ENCODE measurements at places on chromosomes 7 and 10.

DNA sequence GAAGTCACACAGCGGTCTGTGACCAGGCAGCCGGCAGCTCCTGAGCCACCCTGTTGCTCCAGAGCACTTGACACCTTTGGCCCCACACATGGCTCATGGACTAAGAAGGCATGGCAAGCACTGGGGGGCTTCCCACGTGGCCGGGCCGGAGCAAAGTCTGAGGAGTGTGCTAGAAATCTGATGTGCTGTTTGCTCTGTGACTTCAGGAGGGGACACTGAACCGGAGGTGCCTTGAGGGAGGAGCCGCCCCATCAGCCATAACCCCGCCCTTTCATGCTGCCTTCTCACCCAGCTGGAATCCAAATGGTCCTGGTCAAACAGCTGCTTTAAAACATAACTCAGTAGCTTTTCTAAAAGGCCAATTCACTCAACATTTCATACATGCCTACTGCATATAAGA lies 33.5 kb downstream of the PROSER2 start:
- DNase-seq = no peak

GRCh38 chr10:77043420-77043763 lies 594.2 kb downstream of the KCNMA1 start:
- DNase-seq = no peak

DNA sequence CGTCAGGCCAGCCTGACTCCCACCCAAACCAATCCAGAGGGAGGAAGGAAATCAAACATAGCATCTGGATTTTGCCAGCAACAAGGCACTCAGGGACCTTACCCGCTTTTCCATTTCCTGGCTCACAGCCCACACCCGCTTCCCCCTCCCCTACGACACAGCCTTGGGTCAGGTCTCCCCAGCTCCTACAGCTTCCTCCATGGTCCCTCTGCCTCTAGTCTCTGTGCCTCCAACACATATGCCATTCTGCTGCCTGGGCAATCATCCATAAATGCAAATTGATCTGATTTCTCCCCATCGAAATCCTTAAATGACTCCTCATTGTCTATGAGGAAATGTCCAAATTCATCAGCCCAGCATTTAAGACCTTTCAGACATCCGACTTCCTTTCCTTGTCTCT lies 53.2 kb upstream of the CUX1 start:
- no peak for DNase-seq

GRCh38 chr10:31803606-31804351 lies 124.9 kb downstream of the ARHGAP12 start:
- DNase-seq = no peak

DNA sequence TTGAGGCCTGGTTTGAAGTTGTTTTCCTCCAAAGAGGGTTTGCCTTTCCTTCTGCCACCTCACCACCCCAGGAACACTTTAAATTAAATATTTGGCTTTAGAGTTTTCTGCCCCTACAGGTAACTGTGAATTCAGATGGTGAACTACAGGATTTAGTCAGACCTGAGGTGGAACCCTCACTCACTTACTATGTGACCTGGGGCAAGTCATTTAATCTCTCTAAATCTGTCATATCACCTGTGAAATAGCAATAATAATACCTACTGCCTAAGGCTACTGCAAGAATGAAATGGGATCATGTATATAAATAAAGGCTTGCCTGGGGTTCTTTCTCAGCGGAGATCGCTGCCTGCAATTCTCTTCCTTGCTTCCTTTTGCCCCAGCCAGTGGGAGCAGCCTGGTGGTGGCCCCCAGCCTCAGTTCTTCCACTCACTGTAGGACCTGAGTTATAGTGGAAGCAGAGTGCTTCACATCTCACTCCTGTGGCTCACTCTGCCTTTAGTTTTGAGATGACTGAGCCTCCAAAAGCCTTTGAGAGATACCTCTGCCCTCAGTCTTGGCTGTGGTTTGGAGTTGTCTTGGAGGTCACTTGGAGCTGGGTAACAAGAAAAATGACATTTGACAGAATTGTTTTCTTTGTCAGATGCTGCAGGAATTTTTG lies 6.1 kb upstream of the ANKRD2 start:
- no peak for DNase-seq

GRCh38 chr10:124994573-124995473 lies 52.9 kb downstream of the ZRANB1 start:
- no peak for DNase-seq

DNA sequence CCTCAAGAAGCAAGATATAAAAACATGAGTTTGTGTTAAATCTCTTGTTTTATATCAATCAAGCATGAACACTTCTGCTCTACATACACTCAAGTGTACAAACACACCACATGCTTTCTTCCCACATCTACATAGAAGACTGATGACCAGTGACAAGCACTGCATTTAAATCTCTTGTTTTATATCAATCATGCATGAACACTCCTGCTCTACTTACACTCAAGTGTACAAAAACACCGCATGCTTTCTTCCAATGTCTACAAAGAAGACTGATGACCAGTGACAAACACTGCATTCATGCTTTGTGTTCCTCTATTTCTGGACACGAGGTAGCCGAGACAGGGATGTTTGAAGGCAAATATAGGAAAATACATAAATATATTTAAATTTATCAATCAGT lies 642.0 kb upstream of the PFKP start:
- DNase-seq = no peak

DNA sequence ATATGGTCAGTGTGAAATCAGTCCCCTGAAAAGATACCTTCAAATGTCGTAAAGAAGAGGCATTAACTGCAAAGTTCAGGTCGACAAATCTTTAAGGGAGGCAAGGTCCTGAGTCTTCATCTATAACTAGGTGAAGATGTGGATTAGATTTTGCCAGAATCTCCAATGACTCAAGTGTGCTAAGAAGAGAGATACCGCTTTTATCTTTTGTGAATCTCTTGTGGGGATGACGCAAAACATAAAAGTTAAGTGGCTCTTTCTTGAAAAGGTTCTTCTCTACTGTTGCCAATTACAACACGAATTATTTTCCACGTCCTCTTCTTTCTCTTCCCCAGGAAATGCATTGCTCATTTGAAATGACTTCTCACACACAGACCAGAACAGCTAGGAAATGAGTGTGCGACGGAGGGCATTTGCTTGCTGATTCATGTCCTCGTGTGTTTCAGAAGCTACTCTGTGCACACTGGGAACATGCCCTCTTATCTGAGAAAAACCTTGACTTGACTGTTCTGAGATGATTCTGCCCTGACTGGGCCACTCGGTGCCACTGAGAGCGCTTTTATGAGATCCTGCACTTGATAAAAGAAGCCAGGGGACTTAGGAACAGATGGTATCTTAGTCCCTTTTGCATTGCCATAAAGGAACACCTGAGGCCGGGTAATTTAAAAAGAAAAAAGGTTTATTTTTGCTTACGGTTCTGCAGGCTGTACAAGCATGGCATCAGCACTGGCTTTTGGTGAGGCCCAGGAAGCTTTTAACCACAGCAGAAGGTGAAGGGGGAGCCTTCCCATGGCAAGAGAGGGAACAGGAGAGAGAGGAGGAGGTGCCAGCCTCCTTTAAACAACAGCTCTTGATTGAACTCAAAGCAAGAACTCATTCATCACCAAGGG lies 169.5 kb upstream of the PFKP start:
- no peak for DNase-seq

DNA sequence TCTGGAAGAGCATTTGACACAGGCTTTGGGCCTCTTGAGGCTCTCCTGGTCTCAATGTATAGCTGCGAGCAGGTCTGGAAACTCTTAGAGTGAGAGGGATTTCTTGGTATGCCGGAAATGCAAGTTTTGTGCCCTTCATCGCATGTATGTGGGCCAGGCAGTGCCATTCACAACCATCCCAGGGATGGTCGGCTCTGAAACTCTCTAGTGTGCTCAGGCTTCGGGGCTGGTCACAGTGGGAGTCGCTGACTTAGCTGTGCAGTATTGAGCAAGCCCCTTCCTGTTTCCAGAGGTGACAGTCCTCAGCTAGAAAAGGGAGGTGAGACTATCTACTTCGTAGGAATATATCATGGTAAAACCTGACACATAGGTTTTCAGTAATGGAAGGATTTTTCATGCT lies 2.0 kb upstream of the AOAH start:
- DNase-seq = no peak

- no peak for DNase-seq
Measured at GRCh38 chr10:121838931-121839330, 88.9 kb downstream of the ATE1 start.

DNA sequence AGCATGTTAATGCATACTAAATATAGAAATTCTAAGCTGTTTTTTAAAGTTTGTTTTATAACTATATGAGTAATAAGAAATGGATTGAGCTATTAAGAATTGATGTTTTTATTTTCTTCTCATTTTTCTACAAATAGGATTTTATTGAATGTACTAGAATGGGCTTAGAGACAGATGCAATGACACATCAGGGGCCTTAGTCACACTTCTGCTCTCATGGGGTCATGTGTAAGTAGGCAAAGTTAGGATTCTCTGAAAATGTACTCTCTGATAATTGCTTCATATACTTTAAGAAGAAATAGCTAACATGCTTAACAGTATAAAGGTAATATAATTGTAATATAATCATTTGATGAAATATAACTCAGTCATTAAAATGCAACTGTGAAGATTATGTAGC lies 154.6 kb downstream of the ZNF438 start:
- DNase-seq = no peak

DNA sequence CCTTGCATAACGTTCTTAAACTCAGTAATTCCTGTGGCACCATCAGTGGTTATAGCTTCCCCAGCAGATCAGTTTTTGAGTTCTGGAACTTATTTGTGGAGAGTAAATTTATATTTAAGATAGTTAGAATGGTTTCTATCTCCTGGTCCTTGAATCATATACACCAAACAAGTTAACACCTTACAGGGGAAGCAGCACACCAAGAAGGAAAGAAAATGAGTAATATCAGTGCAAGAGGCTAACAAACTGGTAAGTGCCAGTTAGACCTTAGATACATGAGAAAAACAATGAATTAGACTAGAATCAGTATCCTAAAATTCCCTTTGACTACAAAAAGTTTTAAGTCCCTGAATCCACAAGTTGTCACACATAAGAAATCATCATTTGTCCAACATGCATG lies 54.2 kb downstream of the ABI1 start:
- no peak for DNase-seq

DNA sequence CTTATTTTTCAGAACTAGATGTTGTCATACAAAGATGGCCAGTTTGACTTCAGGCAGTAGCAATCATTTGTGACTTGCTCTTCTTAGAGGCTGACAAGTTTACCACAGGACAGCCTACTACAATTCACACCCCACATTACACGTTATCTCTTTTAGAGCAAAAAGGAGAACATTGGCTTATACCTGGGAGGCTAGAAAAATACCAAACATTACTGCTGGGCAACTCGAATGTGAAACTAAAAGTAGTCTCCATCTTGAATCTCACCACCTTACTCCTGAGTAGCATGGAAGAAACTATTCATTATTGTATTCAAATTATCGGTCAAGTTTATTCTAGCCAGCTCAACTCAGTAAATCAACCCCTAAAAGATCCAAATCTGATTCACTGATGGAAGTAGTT lies 90.7 kb upstream of the TMEM26 start:
- DNase-seq = no peak

DNA sequence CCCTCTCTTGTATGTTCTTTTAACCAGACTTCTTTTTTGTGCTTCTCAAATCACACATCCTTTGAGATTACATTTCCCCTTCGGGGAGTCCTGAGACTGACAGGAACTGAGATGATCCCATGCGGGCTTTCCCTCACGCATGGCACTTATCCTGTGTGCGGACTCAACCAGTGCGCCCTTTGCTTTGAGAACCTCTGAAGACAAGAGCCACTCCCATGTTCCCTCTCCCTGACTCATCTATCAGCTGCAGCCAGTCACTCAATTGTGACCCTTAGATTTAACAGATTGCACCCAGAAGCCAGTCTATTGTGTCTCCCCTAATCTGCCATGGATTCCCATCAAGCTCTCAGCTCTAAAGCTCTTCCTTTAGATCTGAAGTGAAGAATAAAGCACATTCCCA lies 353.9 kb upstream of the MEOX2 start:
- DNase-seq = no peak

GRCh38 chr7:155965010-155965409 lies 152.7 kb upstream of the SHH start:
- DNase-seq = no peak

DNA sequence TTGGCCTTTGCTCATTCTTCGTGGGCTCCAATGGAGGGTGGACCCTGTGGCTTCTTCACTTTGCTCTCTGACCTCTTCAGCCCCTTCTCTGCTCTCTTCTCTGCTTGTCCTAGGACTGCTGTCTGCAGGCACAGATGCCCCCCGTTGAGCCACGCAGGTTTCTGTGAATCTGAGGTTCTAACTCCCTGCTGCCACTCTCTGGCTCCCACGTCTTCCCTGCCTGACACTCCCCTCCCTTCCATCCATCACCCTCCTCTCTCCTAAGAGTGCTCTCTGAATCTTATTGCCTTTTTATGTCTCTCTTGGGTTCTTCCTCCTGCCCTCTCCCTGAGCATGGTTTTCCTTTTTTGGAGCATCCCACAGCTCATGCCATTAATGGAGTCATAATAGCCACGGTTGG lies 499.5 kb upstream of the GALNT17 start:
- no peak for DNase-seq

GRCh38 chr10:109769966-109770365 lies 153.3 kb downstream of the XPNPEP1 start:
- DNase-seq = no peak

- no peak for DNase-seq
Measured at GRCh38 chr7:39735903-39736302, 112.5 kb downstream of the RALA start.

DNA sequence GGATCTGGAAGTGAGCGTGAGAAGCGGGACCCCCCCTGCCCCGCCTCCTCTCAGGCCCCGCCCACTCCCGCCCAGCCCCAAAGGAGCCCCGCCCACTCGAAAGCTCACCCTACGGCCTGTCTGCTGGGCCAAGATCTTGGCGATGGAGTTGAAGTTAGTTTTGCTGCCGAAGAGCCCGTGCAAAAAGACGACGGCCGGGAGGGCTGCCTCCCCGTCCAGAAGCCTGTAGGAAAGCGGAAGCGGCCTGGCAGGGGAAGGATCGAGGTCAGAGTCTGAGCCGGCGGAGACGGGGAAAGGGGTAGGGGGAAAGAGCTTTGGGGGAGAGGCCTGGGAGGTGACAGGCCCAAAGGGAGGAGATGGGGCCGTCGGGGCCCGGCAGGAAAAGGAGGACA lies 386 bp downstream of the ABHD11 start:
- DNase-seq = no peak

- DNase-seq = no peak
Measured at GRCh38 chr10:52353960-52354394, 39.9 kb downstream of the DKK1 start.

DNA sequence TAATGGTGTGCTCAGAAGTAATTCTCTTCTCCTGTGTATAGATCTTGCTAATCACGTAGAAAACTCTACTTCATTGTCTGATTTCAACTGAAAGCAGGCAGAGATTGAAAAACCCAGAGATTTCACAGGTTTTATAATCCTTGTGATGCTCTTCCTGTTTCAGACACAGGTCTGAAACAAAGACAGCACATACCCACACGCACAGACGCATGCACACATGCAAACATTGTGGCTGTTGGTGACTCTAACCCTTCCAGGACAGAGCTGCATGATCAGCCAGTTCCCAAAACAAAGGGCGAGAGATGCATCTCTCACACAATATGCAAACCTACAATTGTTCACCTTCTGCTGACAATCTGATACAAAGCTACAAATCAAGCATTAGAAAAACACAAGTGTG lies 11.1 kb upstream of the TFEC start:
- no peak for DNase-seq

Measured in T1000 (cell line).